ENCODE measurements at places on chromosomes 3 and 15.
A peak's percentile ranks its signal among the peaks of the same experiment; 100 is the strongest.

DNA sequence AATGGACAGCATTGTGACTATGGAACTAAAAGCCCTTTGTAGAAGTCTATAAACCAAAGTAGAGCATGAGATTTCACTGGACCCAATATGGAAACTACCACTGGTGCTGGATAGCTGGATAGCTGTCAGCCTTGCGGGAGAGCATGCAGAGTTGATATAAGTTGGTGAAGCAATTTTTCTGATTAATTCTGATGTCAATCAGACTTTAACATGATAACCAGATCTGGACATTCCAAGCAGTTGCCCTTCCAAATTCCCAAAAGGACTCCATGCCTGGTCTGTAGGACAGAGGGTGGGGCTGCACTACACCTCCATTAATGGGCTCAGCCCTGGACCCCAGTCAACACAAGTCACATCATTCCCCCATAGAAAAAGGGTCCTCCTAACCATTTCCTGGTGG, 437.8 kb downstream of the NTRK3 start:
- DNase-seq, result no peak

- DNase-seq, result no peak
Observed at GRCh38 chr15:66240240-66240794, 13.2 kb downstream of the MEGF11 start.

DNA sequence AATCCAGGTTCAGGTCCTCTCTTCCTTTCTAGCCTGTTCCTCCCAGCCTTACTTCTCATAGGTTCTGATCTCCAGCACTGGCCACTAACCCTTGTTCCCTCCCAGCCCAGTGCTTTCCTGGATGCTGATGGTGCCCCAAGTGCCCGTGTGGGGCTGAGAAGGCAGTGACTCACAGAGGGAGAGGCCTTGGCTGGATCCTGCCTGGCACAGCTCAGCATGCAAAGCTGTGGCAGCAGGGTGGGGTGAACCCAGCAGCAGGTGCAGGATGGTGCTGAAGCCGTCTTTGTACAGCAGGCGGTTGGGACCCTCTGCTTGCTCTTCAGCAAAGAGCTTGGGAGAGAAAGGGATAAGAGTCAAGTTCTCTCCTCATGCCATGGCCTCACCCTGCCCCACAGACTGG, 7.6 kb downstream of the LPCAT4 start:
- no peak for DNase-seq

DNA sequence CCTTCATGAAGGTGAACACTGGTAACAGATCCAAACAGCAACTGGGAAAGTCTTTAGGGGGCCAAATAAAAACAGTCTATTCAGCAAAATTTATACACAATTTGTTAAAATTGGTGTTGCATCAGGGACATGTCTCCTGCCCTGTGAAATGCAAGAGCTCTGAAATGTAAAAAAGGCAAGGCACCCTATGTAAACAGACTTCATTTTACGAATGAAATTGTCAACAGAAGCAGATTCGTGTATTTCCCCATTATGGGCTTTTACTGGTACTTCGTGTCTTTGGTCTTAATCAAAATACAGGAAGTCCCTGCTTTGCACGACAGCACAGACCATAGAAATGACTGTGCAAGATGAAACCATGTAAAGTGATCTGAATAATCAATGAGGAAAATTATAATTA, 127.3 kb upstream of the THBS1 start:
- no peak for DNase-seq

- DNase-seq, result no peak
Observed at GRCh38 chr3:13122081-13123012, 49.1 kb upstream of the IQSEC1 start.

DNA sequence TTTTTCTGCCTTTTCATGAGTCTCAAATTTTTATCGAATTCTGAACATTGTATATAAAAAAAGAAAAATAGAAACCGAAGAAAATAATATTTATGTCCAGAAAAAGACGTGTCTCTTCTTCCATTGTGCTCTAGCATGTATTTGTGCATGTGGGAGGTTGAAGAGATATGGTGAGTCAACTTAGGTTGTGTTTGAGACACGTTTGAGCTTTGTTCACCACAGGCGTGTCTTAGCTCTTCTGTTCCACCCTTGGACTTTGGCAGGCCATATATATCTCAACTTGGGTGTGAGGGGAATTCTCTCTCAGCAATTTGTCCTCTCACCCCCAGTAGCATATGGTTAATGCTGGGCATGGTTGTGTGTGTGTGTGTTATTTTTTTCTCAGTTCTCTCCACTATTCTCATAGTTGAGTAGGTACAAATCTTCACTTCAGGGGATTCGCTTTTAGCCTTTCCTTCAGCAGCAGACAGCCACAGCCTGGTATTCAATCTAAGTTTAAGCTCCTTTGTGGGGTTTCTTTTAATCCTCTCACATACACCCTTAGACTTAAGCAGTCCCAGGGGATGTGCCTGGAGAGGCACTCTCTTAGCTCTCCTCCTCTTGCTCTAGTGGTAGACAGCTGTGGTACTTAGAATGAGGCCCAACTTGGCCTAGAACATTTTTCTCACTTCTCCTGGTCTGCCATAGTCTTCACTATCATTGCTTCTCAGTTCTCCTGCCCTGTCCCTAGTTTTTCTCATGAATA, 286.5 kb upstream of the RBMS3 start:
- no peak for DNase-seq

DNA sequence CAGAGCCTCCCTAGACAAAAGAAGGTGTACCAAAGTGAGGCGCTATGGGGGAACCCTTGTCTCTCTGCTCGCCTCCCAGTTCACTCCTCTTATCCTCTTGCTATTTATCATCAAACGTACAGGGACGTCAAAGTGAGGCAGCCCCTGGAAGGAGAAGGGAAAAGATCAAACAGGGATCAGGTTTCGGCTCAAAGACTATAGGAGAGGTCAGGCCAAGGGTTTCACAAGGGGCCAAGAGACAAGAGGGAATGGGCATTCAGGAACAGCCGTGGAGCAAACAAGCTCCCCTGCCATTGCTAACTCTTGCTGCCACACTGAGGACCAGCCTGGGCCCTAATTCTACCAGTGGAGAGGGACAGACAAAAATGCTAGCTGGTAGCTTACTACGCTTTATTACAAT, 168.7 kb downstream of the GREM1 start:
- DNase-seq, result no peak

DNA sequence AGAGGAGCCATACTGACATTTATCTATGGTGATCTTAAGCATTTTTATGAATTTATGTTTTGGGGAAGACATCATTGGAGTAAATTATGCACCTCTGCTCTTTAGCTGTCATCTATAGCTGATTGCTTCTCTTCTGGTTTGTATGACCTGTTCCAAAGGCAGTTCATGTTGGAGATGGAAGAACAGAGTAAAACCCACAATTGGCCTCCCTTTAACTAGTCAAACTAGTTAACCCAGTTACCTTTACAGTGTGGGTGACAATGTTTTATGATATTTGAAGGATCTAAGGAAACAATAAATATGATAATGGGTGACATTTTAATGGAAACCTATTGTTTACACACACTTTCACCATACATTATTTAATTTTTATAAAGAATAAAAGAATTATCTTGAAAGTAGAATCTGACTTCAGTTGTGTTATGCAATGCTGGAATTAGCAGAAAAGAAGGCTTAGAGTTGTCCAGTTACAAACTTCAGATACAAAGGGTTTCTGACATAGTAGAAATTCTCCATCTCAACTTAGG, 263.5 kb downstream of the NFKBIZ start:
- DNase-seq, result no peak

DNA sequence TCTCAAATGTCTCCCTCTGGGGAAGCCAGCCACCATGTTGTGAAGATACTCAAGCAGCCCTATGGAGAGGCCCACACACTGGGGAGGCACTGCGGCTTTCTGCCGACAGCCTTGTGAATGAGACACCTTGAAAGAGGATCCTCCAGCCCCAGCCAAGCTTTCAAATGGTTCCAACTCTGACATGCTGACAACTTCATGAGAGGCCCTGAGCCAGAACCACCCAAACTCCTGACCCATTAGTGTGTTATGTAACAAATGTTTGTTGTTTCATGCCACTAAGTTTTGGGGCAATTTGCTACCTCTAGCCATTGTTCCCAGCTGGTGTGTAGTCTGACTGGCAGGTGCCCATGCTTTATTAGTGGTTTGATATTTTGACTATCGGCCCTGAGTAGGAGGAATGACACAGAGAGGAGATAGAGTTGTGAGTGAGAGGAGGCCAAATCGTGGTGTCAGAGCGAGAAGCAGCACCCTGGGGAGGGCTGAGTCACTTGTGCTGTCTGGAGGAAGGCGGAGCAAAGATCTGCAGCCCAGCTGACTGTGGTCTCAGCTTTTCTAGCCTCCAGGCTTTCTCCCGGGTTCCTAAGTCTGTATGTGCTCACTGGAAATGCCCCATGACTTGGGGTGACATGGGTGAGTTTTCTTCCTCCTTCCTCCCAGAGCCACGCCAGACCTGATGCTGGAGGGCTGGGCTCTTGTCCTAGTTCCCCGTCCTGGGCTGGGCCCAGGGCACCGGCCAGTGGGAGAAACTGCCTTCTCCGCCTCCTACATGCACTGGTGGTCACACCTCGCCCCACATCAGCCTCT, 56.7 kb upstream of the BLM start:
- DNase-seq, result peak; percentile 84

DNA sequence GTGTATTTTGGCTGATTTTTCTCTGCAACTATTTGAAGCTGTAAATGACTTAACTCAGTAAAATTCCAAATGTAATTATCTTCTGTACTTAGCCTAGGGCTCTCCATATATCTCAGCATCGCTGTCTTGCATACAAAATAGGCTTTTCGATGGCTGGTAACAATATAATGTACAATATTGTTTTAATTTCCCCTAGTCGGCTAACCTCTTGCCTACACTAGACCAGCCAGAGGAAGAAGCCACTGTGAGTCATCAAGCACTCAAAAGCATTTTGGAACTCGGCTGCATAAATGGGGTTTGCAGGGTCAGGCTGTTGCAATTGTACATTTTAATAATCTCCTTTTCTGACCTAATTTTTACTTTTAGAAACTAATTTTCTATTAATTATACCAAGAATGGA, 583.8 kb downstream of the FOXP1 start:
- DNase-seq, result peak; percentile 70

GRCh38 chr3:58604031-58604430, 26.8 kb upstream of the FAM107A start:
- DNase-seq, result no peak

DNA sequence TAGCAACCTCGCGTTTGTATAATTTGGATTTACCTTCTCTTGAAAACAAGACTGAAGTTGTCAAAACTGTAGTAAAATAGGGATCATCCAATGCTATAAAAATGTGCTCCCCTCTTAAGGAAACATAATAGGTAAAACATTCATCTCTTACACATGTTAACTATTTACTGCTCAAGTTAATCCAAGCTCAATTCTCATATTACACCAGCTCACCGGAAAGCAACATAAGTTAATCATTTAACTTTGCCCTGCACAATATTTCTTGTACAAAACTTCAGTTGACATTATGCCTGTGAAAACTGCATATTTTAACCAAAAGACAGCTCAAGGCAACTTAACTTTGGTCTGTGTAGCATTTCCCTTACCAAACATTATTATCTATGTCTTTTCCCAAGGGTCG, 634.2 kb downstream of the NAALADL2 start:
- no peak for DNase-seq

DNA sequence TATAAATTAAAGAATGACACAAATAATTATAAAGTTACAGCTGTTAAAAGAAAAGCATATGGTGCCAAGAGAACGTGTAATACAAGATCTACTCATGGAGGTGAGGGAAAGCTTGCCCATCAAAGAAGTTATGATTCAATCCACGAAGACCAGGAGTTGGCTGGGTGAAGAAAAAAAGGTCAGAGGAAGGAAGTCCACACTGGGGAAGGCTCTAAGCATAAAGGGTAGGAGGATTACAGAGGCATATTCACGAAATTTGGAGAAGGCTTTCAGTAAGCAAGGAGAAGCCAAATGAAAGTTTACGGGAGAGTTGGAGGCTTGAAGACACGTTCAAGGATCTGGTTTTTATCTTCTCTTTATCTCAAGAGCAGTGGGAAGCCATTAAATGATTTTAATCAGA, 1.8 kb upstream of the TGFBR2 start:
- no peak for DNase-seq

- peak; percentile 38 for DNase-seq
Observed at GRCh38 chr15:51097553-51098330, 3.0 kb upstream of the TNFAIP8L3 start.

DNA sequence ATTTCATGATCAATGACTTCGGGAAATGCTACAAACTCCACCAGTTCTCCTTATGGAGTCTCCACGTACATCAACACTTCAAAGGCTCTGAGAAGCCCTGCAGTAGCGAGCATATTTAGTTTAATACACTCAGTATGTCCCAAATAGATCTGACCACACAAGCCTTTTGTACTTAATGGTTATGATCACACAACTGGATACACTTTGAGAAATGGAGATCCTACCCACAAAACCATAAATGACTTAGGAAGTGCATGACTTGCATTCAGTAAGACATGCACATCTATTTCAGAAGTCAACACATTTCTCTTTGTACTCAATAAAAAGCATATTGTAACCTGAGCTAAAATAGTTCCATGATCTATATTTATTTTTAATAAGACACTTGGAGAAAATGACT, 103.6 kb upstream of the SPATA12 start:
- DNase-seq, result no peak

- no peak for DNase-seq
Observed at GRCh38 chr3:160081958-160082533, 93.4 kb downstream of the IL12A start.

DNA sequence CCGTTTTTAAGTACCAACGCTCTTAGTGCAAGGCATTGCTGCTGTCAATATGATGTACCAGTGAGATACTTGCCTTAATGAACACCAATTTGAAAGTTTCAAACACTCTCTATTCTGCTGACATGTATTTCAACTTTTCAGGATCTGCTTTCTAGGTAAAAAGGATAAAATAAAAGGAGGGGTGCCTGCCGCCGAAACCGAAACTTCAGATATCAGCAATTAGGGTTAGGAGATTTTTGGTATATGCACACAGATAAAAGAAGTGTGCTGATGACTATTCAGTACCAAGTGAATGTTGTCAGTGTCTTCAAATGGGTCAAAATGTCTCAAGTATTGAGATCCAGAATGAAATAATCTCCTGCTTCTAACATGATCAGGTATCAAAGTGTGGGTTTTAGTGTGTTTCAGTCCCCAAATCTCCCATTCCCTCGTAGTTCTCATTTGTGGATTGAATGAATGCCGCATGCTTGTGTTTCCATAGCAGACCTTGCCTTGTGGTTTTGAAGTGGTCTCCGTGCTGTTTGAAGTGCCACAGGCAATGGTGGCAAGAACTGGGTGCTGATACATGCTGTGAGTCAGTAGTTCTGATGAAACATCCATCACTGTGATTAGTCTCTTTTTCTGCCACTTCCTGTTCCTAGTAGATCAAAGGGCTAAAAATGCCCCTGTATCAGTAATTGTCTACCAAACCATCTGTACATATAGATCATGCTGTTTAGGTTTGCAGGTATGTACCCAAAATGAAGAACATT, 22.5 kb downstream of the CHST14 start:
- DNase-seq, result peak; percentile 70
